Stimulated activated CD8-positive, alpha-beta memory T cell treated with anti-CD3 and anti-CD28 coated beads, Interleukin-4, amount 100 ng/mL, for 1 hour (primary cell): ENCODE measurements at places on chromosomes 5 and 9.

GRCh38 chr9:134283111-134283515, 43.1 kb upstream of the RXRA start:
- DNase-seq, result no peak

DNA sequence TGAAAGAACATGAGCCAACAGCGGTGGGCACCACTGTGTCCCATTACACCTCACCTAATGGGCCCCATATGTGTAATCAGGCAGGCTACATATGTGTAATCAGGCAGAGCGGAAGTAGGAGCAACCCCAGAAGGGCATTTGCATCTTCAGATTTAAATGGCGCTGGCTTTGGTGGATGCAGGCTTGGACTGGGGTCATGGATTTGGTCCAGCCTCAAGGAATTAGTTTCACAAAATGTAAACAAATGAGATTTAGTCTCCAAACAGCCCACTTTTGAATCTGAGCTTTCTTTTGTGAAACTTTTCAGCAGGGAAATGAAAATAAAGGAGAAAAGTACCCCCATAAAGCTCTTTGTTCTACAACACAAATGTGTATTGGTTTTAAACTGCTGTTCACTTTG, 161.3 kb downstream of the LPAR1 start:
- DNase-seq, result no peak

GRCh38 chr5:44388321-44389089, 715 bp downstream of the FGF10 start:
- no peak for DNase-seq

DNA sequence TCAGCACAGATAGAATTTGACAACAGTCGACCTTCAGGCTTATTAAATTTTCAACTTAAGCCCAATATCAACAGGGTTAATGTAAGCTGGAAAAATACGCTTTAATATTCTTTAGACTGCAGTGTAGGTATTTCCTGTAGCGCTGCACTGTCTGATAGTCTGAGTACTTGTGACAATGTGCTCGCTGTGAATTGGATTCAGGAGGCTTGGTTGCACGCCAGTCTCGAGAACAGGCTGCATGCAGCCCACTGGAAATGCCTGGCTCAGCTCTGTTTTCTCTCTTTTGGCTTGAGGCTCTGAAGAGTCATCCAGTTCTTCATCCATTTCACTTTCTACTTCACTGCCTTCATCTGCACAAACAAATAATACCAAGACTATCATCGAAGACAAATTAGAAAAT, 300.9 kb downstream of the RFX3 start:
- DNase-seq, result no peak

DNA sequence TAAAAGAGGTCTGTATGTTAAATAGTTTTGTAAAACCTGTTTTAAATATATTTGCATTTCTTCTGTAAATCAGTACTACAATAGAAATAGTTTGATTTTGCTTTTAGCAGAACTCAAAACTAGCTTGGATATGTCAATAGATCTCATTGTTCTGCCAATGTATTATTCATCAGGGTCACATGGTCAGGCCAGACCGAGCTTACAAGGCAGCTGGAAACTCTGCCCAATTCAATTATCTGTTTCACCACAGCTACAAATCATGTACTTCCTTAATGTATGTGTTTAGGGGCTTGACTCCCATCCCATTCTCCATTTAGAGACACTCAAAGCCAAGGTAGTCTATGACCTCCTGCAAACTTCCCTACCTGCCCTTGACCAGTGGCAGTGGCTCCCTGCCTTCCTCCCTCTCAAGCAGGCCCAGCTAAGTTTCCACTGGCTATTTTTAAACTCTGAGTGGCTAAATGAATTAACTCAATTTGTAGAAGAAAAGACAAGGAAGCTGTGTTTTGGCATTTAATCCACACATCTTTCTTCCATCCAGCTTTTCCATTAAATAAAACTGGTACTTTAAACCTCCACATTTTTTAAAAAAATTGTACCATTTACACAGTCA, 46.4 kb upstream of the SELENOP start:
- DNase-seq, result no peak

DNA sequence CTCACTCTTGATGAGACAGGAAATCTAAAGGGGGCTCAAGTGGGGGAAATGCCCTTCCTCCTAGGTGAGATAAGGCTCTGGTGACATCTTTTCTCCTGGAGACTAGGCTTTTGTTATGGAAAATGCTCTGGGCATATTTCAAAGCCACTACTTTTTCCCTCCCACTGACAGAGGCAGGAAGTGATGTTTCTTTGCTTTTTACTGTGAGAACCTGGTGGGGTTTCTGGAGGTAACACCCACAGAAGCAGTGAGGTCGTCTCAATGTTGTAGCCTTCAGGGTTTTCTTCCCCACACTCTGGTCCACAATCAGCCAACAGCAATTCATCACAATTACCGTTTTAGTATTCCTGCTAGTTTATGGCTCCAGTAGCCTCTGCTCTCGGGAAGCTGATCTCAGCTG, 41.4 kb upstream of the FAM240B start:
- DNase-seq, result no peak

GRCh38 chr9:137956039-137956438, 78.5 kb downstream of the CACNA1B start:
- DNase-seq, result no peak

DNA sequence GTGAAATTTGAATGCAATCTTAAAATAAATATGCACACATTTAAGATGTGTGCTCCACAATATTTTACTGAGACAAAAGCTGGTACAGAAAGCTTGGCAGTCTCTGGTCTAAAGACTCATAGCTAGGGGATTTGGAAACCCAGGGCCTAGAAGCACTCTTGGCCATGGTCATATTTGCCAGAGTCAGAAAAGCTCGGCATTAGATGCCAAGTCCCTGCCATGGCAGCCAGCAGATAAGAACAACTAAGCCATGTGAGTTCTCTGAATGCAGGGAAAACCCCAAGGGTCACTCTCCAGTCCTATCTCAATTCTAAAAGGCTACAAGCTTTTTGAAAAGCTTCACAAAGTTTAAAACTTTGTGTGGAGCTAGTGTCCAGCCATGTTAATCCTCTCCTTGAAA, 119.5 kb downstream of the FAM114A2 start:
- DNase-seq, result no peak

- DNase-seq, result no peak
Measured at GRCh38 chr5:84137541-84137940, 247.1 kb downstream of the EDIL3 start.

GRCh38 chr5:167709625-167710024, 581.8 kb upstream of the WWC1 start:
- DNase-seq, result no peak

GRCh38 chr5:156031181-156031580, 295.8 kb upstream of the SGCD start:
- DNase-seq, result no peak

DNA sequence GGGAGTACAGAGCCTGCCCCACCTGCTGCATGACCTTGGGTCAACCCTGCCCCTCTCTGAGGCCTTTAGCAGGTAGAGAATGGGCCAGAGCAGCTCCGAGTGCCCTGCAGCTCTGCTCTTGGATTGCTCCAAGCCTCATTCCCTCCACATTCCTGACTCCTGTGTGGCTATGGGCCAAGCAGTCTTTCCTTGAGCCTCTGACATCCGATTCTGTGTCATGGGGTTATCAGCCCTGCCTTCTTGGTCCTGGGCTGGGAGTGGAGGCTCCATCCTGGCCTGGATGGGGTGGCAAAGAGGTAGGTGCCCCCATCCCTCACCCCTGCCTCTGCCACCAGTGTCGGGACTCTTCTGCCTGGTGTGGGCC, 13.7 kb downstream of the FPGS start:
- no peak for DNase-seq

- DNase-seq, result no peak
Measured at GRCh38 chr5:181189962-181190710, 14.9 kb downstream of the TRIM7 start.

GRCh38 chr9:129994882-129995281, 48.1 kb downstream of the FNBP1 start:
- no peak for DNase-seq

DNA sequence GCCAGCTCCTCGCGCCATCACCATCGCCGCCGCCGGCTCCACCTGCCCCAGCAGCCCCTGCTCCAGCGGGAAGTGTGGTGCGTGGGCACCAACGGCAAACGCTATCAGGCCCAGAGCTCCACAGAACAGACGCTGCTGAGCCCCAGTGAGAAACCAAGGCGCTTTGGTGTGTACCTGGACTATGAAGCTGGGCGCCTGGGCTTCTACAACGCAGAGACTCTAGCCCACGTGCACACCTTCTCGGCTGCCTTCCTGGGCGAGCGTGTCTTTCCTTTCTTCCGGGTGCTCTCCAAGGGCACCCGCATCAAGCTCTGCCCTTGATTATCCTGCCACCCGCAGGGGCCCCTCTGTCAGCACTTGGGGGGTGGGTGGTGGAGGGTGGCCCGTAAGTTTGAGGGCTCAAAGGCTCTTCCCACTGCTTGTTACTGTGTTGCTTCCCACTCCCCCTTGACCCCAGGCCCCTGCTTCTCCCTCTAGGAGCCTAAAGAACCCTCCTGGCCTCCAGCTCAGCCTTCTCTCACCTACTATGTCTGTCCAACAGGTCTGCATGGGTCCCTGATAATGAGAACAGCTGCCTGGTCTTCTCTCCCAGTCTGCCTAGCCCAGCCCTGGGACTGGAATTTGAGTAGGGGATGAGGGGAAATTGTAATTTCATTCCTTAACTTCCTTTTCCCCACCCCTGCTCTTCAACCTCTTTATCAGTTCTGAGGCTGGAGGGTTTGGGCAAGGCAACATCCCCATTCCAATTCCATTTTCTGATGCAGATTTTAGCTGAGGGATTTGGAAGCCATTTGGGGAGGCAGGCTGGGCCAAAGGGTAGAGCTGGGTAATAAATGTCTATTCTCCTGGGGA, 9.0 kb downstream of the RACK1 start:
- DNase-seq, result no peak

GRCh38 chr5:164475339-164475977, 970.0 kb downstream of the MAT2B start:
- DNase-seq, result no peak

DNA sequence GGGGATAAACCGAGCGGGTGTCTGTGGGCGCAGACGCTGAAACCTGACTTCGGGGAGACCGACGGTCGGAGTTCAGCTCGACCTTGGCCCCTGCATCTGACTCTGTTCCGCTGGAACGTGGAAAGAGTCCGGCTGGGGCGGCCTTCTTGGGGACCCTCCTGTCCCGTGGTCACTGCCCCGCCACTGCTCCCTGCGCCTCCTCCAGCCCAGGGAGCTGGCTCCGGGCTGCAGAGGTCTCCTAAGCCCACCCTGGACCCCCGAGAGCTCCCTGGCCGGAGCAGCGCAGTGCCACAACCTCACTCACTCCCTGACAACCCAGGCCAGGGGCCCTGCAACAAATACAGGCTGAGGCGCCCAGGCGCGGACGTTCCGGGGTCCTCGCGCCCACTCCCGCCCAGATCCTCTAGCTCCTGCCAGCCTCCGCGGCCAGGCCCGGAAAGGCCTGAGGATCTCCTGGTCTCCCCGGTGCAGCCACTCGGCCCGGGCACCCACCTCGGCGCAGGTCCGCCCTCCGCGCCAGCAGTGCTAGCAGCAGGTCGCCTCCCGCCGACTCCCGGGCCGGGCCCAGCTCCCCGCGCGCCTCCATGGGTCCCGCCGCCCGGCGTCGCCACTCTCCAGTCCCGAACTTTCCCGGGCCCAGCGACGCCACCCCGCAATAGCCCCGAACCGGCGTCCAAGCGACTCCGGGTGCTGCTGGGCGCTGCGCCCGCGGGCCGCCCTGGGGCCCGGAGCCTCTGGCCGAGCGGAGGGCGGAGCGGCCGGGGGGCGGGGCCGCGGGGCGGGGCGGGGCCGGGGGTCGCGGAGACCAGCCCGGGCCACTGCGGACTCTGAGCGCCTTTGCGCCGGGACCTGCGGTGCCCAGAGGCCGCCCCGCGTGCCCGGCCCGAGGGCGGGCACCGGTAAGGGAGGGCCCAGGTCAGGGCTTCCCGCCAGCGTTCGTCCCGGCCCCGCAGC, 2.2 kb downstream of the LHX3 start:
- no peak for DNase-seq

- no peak for DNase-seq
Measured at GRCh38 chr5:67416133-67416937, 219.7 kb upstream of the CD180 start.

GRCh38 chr9:85225180-85225579, 516.6 kb downstream of the AGTPBP1 start:
- DNase-seq, result no peak

DNA sequence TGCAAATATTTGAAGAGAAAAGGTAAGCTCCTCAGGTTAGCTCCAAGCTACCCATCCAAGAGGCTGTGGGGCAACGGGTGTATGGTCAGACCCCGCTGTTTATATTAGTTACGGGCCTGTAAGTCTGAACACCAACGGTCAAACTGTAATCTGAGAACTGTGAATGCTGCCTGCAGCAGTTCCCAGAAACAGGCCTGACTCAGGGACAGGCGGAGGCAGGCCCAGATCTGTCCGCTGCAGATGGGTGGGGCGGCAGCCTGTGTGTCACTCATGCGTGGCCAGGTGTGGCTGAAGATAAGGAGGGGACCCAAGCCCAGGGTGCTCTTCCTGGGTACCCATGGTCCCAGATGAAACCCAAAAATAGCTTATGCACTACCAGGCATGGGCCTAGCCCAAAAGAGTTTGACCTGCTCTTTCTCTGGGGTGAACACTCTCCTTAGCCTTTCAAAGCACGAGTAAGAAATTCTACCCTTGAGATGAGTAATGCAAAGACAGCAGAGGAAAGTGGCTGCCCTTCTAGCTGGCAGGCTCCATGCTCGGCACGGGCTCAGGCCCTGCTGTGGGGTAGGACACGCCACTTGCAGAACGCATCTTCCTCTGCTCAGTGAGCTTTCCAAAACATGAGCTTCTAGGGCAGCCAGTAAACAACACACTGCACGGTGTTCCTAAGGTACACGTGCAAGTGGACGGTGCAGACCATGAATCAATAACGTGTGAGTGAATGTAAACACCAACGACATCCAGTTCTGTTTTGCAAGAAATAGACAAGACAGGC, 9.1 kb downstream of the UBAC1 start:
- DNase-seq, result no peak
